ENCODE measurements at places on chromosomes 6 and 20.
A peak's percentile ranks its signal among the peaks of the same experiment; 100 is the strongest.

- no peak for DNase-seq
These were observed 82.9 kb upstream of the MARCKS start for GRCh38 chr6:113774127-113774825.

DNA sequence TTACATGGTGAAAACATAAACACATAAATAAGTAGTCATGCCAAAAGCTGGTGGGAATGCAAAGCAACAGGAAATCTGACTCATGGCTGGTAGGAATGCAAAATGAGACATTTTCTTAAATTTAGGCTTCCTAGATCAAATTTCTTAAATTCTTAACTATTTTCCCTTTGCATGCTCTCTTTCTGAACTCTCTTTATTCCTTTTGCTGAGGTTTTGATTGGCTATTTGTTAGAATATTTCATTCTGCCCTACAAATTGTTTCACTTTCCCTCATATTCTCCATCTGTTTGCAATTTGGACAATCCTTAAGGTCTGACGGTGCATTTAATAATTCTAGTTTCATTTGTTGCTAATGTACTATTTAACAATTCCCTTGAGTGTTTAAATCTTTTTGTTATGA is 437.5 kb upstream of the RGS17 start:
- no peak for DNase-seq

DNA sequence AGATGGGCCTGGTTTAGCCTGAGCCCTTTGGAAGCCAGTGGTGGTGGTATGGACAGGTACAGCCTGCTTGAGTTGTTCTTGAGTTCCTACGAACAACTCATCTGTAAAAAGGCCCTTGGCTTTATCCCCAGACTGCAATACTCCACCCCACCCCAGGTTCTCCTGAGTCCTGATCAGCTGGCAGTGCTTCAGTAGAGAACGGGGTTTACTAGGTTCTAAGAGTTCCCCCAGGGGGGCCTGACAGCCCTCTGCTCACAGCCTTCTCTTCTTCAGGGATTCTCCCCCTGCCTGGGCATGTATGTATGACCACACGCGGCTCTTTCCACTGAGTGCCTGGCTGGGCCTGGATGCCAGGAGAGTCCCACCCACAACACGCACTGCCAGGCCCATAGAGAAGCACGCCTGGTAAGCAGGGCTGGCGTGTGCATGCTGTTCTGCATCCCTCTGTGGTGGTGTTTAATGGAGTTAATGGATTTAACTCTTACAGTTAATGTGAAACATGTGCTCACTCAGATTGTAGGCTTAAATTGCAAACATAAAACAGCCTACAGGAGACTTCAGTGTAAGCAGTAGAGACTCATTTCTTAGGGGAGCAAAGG is 44.3 kb upstream of the SLC4A11 start:
- DNase-seq = no peak

DNA sequence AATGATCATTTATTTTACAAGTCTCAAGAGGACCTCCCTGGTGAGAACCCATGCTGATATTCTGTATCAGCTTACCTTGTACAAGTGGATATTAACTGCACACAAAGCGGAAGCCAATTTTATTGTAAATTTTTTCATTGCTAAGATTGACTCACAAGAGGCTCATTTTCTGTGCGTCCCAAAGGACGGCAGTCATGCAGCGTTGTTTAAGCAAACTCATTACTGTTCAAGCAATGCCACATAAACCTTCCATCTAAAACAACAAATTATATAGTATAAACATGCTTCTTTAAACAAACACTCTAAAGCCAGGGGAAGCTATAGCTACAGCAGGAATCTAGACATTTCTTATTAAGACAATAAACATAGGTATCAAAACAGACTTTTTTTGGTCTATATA is 575.3 kb downstream of the FRK start:
- DNase-seq = no peak

DNA sequence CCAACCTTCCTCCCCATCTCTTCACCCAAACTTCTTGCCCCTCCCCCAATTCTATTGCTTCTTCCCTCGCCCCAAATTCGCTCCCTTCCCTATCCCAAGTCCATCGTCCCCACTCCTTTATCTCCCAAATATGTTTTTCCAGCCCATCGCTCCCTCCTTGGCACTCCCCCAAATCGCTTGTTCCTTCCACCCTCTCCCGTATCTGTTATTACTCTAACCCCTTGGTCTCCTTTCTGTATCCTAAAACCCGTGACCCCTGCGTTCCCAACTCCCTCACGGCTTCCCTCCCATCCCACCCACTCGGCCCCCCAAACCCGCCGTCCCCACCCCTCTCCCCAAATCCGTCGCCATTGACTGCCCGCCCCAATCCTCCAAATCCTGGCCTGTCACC is 584 bp downstream of the MTCH1 start:
- DNase-seq = no peak

- DNase-seq = no peak
These were observed 64.3 kb upstream of the PAK5 start for GRCh38 chr20:9903048-9903655.

DNA sequence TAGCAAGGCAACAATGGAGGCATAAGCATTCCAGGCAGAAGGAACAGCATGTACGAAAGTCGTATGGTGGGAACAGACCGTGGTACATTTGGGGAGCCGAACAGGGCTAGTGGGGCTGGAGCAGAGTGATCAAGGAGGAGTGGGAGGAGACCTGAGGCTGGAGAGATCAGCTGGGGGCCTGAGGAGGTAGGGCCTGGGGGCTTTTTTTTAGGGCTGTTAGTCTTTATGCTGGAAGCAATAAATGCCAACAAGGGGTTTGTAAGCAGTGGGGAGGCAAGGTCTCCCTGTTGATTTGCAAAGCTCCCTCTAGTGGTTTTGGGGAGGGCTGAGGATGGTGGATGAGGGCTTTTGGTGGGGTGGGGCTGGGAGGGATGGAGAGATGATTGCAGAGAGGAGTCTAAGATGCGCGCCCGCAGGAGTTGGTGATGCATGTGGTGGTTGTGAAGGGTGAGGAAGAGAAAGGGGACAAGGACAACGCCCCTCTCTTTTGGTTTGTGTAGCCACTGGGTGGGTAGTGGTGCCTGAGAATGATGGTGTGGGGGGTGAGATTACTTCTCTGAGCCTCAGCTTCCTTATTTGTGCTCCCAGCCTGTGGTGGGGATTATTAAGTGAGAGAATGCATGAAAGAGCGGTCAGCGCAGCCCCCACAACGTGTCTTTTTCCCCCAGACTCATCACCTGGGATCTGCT is 74.1 kb upstream of the TOX2 start:
- no peak for DNase-seq

GRCh38 chr20:4812641-4813075 is 90.9 kb downstream of the PRND start:
- DNase-seq = no peak

DNA sequence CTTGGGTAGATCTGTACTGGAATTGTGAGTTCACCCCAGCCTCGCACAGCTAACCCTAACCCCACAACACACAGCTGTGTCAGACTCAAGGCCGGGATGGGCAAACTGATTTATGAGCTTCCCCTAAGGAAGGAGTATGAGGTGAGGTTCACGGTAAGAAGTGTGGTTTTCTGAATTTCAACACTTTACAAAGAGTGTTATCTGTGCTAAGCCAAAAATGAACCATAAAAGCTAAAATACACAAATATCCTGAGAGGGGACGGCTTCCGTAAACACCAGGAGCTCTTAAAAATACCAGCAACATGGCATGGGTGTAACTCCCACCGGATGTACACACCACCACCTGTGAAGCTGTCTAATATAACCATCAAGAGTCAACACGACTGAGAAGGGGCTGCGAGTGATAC is 101.2 kb downstream of the ATP9A start:
- DNase-seq = no peak

GRCh38 chr20:44218446-44218845 is 7.9 kb upstream of the OSER1 start:
- no peak for DNase-seq

- DNase-seq = no peak
These were observed 27.7 kb downstream of the TFEB start for GRCh38 chr6:41707565-41708200.

GRCh38 chr20:2692886-2693285 is 306 bp downstream of the EBF4 start:
- DNase-seq = no peak

DNA sequence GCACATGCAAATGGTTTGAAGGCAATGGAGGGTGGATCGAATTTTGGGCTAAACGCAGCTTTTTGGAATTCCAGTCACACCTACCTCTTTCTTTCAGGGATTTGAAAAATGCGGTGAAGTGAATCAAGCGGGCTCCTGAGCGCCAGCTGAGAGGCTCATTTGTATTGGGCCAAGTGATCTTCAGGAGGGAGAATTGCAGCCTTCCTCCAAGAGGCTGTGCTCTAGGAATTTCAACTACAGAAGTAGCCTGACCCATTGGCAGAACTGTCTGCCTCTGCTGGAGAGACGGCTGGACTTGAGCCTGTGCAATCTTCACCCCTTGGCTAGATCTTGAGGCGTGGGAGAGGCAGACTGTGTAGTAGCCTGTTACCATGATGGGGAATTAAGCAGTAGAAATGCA is 5.7 kb upstream of the TIAM2 start:
- DNase-seq = no peak

- no peak for DNase-seq
These were observed 22.2 kb upstream of the ADGRG6 start for GRCh38 chr6:142279350-142280180.

DNA sequence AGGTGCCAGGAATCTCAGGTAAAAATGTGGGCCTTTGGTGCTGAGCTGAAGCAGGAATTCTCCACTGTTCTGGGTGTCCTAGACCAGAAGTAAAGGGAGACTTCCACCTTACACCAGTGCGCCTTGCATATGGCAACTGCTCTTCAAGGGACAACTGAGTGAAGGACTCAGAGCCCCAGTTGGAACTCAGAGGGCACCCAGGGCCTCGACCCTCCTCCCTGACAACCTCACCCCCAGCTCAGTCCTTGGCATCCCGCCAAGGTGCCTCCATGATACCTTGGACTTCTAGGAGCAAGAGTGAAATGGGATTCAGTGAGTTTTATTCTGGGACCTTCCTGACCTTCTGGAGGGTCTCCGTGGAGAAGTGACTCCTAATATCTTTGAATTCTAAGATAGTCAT is 153.7 kb upstream of the PROKR2 start:
- no peak for DNase-seq

- no peak for DNase-seq
These were observed 7.7 kb downstream of the NPEPL1 start for GRCh38 chr20:58700121-58700821.

GRCh38 chr6:56713254-56713672 is 70.6 kb upstream of the DST start:
- peak; percentile 65 for DNase-seq

- DNase-seq = no peak
These were observed 63.1 kb upstream of the IFNGR1 start for GRCh38 chr6:137282254-137282653.

Data from retinal pigment epithelial cell (primary cell).